ENCODE measurements at places on chromosomes 4 and X. TPM values are rescaled to one million over a fixed set of nuclear protein-coding genes. Genes with fewer than 3 reads are reported as not detected.

The VSIG4 gene
- total RNA-seq, result 42.9 TPM

The TEX13D gene
- not detected for total RNA-seq

The RHOXF2B gene
- total RNA-seq, result not detected

The CT47B1 gene
- not detected for total RNA-seq

The GABRG1 gene
- total RNA-seq, result not detected

The PWWP3B gene
- total RNA-seq, result 0.35 TPM

The ING2 gene
- total RNA-seq, result 24.8 TPM

The CORIN gene
- not detected for total RNA-seq

The DSPP gene
- total RNA-seq, result not detected

The VCX3A gene
- not detected for total RNA-seq

The ARHGAP6 gene
- 2.1 TPM for total RNA-seq

The SMPX gene
- total RNA-seq, result not detected

The DRD5 gene
- not detected for total RNA-seq

The PIM2 gene
- 20.3 TPM for total RNA-seq

The GAGE12H gene
- not detected for total RNA-seq

The CSN1S1 gene
- total RNA-seq, result not detected

The DKK2 gene
- 0.53 TPM for total RNA-seq

The RTL9 gene
- not detected for total RNA-seq

The ZNF630 gene
- total RNA-seq, result 2.3 TPM

The HPGDS gene
- 5.8 TPM for total RNA-seq

The MBNL3 gene
- total RNA-seq, result 27.9 TPM

The ARSJ gene
- total RNA-seq, result 1.0 TPM

The SAP30 gene
- total RNA-seq, result 8.1 TPM

The GPAT3 gene
- total RNA-seq, result 41.0 TPM

The MAML3 gene
- total RNA-seq, result 19.3 TPM

The NAP1L5 gene
- total RNA-seq, result 2.3 TPM

The SPANXB1 gene
- not detected for total RNA-seq

The GPR119 gene
- total RNA-seq, result not detected

The CLDN34 gene
- total RNA-seq, result not detected

The RAB41 gene
- total RNA-seq, result not detected

The MAGEA9B gene
- not detected for total RNA-seq

The TENM3 gene
- 1.4 TPM for total RNA-seq

The ITM2A gene
- total RNA-seq, result 15.4 TPM

The ADAMTS3 gene
- 0.54 TPM for total RNA-seq

The GABRB1 gene
- not detected for total RNA-seq

The BMP2K gene
- 69.5 TPM for total RNA-seq

The PGAM4 gene
- not detected for total RNA-seq
